GM23338 (cell line): ENCODE measurements at places on chromosomes 2 and 18.

GRCh38 chr2:168614172-168615018 lies 158.3 kb downstream of the CERS6 start:
- DNase-seq: peak; percentile 61

GRCh38 chr2:1631292-1632001 lies 112.9 kb downstream of the PXDN start:
- no peak for DNase-seq

DNA sequence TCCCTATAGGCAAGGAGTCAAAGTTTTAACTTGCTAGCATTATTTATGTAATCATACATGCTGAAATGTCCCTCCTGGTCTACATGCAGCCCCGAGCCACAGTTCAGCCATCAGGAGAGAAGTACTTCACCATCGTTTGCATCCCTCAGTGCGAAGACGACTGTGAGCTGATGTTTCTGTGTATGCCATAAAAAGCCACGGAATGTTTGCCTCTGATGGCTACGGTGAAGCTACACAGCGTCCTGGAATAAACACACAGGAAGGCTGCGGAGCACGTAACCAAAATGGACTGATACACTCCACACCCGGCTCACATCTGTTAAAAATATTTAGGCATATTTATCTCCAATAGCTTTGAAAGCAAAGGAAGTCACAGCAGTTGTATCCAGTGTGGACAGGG lies 4.3 kb upstream of the SALL3 start:
- no peak for DNase-seq

- DNase-seq: no peak
Observed at GRCh38 chr2:195320413-195320973, 336.5 kb upstream of the SLC39A10 start.

GRCh38 chr2:56231361-56231760 lies 47.6 kb downstream of the CCDC85A start:
- DNase-seq: no peak

DNA sequence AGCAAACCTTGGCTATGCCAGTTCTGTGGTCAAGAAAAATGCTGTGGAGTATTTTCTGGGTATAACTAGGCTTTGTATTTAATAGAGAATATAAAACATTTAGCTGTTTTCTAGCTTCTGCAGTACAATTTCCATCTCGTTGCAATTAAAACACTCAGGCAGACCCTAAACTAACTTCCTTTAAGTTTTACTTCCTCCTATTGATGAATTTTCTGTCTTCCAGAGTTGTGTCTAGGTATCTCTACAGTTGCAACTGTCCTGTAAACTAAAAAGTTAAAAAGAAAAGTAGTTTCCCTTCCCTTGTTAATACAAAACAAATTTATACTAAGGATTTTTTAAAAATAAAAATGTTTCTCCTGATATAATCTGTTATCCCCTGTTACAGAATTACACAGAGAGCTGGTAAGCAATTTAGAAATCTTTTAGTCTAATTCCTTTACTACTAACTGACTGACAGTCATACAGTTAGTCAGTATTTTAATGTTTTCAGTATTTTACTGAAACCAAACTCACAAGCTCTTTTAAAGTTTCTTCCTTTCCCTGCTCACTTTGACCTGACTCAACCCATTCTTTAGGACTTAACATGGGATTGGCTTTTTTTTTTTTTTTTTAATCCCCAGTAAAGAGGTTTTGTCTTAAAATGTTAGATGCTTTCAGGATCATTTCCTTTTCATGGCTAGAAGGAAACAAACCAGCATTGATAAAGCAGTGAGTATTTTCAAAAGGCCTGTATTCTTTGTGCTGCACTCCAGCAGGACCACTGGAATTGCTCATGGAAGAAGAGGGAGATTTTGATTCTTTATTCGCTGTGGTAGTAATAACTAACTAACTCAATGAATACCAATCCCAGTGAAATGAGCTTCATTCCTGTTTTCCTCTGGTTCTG lies 22.9 kb downstream of the ITGAV start:
- DNase-seq: no peak

GRCh38 chr2:22691666-22692065 lies 693.3 kb upstream of the KLHL29 start:
- no peak for DNase-seq

DNA sequence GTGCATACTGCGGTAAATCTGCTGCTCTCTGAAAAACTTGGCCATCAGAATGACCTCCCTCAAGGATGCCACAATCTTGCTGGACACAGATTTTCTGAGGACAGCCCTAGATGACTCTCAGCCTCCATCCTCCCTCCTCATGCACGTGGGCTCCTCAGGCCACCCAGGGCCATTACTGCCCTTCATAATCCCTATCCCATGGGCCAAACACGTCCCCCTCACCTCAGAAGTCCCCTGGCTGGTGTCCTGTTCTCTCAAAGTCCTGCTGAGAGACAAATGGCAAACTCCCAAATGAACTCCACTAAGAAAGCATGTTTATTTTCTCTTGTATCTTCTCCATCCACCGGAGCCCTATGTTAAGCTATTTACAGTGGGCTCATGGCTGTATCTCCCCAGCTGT lies 125.7 kb downstream of the MRO start:
- no peak for DNase-seq

DNA sequence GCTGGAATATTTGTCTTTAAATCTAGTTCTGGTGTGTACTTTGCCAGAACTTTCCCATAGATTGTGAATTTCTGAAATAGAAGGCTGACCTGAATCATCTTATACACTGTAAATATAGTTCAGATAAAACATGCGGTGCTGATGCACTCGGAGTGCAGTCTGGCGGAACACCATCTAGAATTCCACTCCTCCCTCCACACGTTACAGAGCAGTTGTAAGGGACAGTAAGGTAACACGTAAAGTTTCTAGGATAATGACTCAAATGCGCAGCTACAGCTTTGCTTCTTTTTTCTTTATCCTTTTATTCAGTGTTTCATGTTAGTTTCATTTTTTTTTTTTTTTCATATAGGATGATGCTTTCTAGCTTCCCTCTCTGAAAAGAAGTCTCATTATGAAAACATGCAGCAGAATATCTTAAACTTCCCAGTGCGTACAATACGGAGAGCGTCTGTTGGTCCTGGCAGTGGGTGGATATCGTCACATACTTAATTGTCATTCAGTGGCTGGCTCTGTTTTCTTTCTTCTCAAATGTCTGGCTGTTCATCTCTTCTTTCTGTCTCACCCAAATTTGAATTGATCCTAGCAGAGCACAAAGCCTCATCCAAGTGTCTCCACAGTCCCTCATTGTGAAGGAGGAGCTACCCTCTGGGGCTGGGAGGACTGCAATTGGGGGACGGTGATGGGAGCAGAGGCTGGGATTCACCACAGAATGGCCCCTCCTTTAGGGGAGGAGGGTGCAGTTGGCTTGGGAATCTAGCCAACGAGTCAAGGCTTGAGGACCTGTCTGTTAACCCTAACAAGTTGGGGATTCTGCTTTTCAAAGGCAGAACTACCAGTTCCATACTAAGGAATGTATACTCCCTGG lies 138.8 kb downstream of the MYT1L start:
- no peak for DNase-seq

GRCh38 chr2:7356909-7357584 lies 439.8 kb downstream of the RNF144A start:
- no peak for DNase-seq

GRCh38 chr18:22433956-22434355 lies 16.2 kb upstream of the CTAGE1 start:
- no peak for DNase-seq

DNA sequence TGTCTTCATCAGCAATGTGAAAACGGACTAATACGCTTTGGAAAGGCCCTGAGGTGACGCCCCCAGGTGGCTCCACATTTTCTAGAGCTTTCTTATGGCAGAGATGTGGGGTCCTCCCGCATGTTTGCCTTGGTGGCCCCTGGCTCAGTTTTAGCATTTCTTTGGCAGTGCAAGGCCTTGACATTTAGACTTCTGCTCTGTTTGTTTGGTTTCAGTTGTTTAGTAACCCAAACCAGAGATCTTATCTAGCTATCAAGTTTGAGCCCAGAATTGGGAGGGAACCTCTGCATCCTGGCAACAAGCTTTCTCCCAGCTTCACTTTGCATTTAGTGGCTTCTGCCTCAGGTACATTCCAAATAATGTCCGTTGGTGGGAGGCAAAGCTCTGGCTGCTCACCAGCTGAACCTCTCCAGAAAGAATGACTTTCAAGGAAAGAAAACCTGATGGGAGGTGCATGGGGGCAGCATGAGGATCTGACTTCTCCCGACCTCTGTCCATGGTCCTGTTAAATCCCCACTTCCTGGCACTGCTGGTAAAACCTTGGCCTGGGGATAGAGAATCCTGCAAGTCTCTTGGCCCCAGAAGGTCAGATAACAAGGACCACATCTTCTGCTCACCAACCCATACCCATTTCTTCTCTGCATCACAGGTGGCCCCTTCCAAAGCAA lies 12.0 kb upstream of the MBP start:
- no peak for DNase-seq

- DNase-seq: no peak
Observed at GRCh38 chr2:143792602-143793001, 663.4 kb downstream of the ARHGAP15 start.

GRCh38 chr2:9738535-9739496 lies 104.5 kb upstream of the TAF1B start:
- no peak for DNase-seq

DNA sequence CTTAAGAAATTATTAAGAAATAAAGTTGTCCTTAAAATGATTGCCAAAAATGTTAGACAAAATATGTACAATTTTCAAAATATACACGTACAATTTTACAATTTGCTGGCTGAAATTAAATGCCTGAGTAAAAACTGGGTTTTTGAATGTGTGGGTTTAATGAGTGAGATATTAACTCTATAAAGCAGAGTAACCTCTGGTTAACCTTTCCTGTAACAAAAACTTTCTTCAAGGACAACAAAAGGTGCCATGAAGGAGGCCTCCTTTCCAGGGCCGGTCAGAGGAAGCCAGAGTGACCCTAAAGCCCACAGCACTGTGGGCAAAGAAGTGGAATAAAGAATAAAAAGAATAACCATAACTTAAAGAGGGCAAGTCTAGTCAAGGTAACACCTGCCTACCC lies 16.5 kb upstream of the MAL start:
- DNase-seq: no peak

- no peak for DNase-seq
Observed at GRCh38 chr2:241808721-241809382, at the start of gene NEU4. TSS of gene NEU4 (plus strand) at chr2:241809193. CDS start at chr2:241814485, 5,292 bp downstream.

GRCh38 chr2:128543646-128544045 lies 225.0 kb upstream of the HS6ST1 start:
- peak; percentile 73 for DNase-seq

DNA sequence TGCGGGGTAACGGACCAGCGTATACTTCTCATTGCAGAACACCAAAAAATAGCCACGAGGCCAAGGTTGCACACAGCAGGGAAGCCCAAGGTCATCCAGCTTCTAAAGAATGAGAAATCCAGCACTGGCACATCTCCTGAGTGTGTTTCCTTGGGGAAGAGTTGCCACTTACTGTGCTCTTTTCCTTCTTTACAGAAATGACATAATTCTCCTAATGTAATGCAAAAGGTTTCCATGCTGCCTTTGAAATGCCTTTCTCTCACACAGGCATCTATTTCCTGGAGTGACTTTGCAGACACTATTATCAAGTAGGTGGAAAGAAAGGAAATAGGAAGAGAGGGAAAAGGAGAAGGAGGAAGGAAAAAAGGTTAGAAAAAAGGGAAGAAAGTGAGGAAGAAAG lies 862.1 kb upstream of the CELF4 start:
- no peak for DNase-seq

GRCh38 chr18:8741117-8741516 lies 35.8 kb downstream of the MTCL1 start:
- no peak for DNase-seq

- DNase-seq: no peak
Observed at GRCh38 chr18:23171581-23172156, 36.4 kb downstream of the CABLES1 start.

GRCh38 chr18:28946471-28946870 lies 769.5 kb upstream of the CDH2 start:
- no peak for DNase-seq

DNA sequence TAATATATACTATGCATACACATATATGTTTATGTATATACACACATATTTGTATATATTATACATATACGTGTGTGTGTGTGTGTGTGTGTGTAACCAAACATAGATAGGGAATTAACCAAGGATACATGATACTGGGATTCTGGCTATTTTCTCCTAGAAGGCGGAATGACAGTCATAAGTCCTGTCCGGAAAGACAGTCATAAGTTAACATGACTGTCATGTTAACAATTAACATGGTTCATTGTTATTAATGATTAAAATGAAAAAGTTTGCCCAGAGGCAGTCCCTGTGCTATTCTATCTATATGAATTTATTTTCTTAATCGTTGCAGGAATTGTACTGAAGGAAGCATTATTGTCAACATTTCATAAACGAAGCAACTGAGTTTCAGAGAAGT lies 450.7 kb upstream of the NXPH2 start:
- DNase-seq: no peak

DNA sequence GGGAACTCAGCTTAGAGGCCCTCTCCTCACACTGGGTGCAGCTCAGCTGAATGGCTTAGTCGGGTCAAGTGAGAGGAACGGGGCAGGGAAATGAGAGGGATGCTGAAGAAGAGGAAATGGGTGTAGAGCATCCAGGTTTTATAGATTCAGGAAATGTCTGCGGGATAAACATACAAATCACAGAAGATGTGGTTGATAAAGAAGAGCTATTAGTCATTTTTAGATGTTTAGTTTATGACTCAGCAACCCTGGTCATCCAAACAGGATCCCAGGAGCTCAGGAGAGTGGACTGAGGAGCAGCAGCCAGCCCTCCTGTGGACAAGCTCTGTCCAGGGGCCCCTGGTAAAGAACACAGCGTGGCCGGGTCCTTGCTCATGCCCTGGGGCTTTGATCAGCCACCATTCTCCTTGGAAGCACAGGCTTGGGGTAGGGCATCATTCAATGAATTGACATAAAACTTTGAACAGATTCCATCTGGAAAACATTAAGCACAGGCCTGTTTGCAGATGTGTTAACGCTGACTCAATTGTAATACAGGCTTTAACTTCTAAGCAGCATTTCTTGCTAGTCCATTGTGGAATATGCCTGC lies 83.0 kb downstream of the NPAS2 start:
- DNase-seq: no peak

DNA sequence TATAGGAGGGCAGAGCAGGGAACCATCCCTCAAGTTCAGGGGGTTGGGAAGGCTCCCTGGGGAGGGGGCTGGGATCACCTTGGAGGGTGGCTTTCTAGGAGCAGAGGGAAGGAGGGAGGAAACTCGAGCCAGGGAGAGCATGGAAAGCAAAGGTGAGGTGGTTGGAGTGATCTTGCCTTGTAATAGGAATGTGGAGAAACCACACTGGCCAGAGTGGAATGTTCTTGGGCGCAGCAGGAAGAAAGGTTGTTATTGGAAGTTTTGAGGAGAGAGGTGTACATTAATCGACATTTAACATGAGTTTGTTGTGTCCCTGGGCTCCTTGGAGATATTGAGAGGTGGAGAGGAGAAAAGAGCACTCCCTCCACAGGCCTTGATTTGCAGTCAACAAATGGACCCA lies 272.2 kb downstream of the PRKCE start:
- DNase-seq: no peak

DNA sequence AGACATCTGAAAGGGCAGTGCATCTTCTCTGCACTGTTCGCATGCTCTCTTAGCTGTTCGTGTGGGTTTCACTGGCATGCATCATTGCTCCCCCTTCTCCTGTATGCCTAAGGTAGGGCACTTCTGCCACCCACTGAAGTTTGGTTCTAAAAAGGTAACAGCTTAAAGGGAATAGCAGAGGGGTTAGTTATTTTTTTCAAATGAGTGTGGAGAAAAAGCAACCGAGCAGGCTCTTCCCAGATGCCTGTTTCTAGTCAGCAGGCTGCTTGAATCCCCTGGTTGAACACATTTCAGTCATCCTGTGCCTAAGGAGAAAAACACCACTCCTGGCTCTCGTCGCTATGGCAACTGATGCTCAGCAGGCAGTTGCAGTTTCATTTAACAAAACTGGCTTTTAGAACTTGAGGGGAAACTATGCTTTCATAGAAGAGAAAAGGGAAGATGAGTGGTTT lies 69.8 kb upstream of the GALNT3 start:
- peak; percentile 34 for DNase-seq
